ENCODE measurements at places on chromosomes 16 and 17. TPM values are rescaled to one million over a fixed set of nuclear protein-coding genes. Genes with fewer than 3 reads are reported as not detected.

- no peak for DNase-seq
Measured at GRCh38 chr17:75475144-75475835, 18.9 kb downstream of the TMEM94 start.

DNA sequence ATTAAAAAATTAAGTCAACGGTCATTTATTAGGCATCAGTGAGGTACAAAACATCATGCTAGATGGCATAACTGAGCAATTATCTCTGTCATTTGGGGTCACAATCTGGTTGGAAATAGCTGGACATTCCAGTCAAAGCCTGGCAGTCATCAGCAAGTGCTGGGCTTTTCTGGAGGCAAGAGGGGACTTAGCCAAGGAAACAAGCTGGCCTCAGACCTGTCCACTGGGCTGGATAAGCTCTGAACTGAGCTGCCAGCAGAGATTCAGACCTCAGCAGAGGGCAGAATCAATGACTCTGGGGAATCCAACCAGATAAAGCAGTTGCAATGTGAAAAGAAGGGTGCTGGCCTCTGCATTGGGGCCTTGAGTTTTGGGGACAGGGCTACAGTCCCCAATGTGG is 161.9 kb upstream of the NOL11 start:
- no peak for DNase-seq

GRCh38 chr16:59090541-59090940 is 356.4 kb upstream of the GOT2 start:
- no peak for DNase-seq

GRCh38 chr16:85413691-85414663 is 199.1 kb upstream of the GSE1 start:
- DNase-seq: no peak

- no peak for DNase-seq
Measured at GRCh38 chr16:11784038-11784369, 13.1 kb downstream of the ZC3H7A start.

DNA sequence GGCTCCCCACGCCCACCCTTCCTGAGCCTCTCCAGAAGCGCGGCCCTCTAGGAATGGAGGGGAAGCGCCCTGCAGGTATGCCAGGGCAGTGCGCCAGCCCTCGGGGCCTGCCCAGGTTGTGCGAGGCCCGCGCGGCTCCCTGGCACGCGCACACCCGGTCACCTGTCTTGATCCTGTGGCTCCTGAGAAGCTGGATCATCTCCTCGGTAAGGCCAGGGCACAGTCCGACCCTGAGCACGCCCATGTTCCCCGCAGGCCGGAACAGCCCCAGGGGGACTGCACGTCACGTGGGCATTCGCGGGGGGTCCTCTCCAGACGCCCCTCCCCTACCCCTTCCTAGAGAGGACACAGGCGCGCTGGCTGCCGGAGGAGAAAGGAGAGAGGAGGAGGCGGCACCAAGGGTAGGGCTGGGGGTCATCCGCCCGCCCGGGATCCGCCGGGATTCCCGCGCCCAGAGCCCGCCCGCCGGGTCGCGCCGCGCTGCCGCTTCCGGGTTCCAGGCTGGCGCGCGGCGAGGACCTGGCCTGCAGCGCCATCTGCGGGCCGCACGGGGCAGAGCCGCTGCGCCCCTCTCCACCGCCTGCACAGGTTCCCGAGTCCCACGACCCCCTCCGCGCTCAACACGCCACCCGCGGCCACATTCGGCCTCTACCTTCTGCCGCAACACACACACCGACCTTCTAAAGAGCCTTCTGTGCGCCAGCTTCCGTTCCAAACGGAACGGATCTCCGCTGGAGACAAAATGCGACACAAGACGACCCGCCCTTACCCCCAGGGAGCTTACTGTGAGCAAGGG is at the start of gene RAD51D:
TSS of gene RAD51D (minus strand) at position 491 of the 796 bp plus-strand sequence. CDS start at position 244, 247 bp downstream.
- DNase-seq: peak; percentile 58

DNA sequence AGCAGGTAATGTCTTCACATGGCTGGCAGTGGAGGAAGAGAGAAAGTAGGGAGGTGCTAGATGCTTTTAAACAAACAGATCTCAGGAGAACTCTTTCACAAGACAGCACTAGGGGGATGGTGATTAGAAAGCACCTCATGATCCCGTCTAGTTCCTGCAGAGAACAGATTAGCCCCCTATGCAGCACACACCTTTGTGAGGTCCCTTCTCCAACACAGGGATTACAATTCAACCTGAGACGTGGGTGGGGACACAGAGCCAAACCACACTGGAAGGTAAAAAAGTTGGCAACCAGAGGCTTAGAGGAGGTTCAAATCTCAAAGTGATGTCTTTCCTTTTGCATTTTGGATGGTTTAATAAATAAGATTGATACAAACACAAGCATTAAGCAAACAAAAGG is 394.7 kb downstream of the WWOX start:
- DNase-seq: no peak

DNA sequence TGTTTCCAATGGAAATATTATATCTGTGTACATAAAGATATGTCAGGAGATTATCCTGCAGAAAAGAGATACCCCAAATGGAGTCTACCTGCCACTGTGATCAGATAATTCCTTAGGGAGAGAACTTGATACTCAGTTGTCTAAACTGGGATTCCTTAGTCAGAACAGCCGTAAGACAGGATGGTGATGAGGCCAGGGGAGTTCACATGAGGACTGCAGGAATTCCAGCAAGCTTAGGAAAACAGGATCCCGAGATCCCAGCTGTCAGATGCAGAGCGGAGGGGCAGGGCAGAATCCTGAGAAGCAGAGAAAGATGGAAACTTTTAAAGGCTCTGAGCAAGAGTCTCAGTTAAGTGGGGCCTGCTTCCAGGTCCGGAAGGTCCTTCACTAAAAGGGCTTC is 4.7 kb downstream of the KRABD2 start:
- no peak for DNase-seq

DNA sequence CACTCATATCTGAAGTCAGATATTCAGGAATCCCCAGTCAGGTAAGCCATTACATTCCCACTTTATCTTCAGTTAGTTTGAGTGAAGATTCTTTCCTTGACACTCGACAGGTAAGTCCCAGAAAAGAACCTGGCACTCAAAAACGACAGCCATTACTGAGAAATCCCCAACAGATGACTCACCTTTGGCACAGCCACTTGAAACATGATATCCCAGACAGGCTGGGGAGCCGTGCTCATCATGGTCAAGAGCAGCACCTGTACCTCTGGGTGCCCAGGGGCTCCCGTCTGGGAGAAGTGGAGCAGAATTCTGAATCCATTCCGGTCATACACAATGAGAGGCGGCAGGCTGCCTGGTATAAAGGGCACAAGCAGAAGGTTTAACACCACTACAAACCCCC is 16.8 kb upstream of the COG7 start:
- DNase-seq: no peak

- DNase-seq: no peak
Measured at GRCh38 chr16:19859603-19860002, 25.0 kb downstream of the GPRC5B start.

DNA sequence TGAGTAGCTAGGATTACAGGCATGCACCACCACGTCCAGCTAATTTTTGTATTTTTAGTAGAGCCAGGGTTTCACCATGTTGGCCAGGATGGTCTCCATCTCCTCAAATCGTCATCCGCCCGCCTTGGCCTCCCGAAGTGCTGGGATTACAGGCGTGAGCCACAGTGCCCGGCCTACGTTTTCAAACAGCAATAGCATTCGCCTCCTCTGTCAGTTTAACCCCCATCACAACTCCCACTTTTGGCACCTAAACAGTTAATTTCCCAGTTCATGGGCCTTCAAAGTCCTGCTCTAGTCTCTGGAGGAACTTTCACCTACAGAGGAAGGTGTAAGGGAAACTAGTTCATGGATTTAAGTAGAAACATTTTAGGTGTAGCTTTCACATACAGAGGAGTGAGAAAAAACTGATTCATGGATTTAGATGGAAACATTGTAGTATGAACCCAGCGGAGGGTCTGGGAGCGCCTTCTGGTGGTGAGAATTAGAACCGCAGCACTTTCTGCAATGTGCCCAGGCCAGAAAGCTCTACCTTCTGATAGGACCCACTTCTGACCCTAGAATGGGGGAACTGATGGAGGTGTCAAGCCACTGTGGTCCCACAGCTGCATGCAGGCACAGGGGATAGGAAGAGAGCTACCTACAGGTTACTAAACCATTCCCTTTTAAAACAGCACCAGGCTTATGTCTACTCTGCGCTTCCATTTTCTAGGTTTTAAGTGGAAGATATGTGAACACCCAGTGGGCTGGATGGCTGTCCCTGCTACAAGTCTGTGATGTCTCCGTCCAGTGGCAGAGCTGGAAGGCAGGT is 12.0 kb upstream of the MEOX1 start:
- peak; percentile 72 for DNase-seq

GRCh38 chr17:57674894-57675293 is 70.2 kb downstream of the CCDC182 start:
- no peak for DNase-seq

DNA sequence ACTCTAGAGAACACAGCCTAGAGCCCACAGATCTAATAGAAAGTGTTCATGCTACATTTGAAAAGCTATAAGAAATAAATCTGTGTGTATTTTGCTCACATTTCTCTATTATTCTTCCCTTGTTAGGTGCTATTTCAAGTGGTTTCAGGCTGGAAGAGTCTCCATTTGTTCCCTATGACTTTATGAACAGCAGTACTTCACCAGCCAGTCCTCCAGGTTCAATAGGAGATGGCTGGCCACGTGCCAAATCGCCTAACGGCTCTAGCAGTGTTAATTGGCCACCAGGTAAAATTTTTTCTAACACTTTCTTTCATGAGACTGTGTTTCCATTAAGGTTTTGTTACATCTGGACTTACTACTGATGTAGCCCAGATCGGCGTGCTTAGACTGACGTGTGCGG is 30.7 kb upstream of the SLC5A11 start:
- DNase-seq: no peak

- no peak for DNase-seq
Measured at GRCh38 chr16:69201291-69201690, 14.3 kb downstream of the SNTB2 start.

DNA sequence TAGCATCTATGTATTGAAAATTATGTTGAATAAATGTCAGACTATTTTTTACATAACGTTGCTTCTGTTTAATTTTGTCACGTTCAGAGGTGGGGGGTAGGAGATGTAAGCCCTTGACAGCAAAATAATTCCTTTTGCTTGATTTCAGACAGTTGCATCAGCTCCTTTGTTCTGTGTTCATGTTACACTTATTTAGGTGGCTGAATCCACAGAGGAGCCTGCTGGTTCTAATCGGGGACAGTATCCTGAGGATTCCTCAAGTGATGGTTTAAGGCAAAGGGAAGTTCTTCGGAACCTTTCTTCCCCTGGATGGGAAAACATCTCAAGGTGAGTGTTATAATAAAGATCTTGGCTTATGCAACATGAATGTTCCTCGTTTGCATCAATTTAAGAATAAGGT is 4.5 kb downstream of the HERPUD1 start:
- DNase-seq: no peak

DNA sequence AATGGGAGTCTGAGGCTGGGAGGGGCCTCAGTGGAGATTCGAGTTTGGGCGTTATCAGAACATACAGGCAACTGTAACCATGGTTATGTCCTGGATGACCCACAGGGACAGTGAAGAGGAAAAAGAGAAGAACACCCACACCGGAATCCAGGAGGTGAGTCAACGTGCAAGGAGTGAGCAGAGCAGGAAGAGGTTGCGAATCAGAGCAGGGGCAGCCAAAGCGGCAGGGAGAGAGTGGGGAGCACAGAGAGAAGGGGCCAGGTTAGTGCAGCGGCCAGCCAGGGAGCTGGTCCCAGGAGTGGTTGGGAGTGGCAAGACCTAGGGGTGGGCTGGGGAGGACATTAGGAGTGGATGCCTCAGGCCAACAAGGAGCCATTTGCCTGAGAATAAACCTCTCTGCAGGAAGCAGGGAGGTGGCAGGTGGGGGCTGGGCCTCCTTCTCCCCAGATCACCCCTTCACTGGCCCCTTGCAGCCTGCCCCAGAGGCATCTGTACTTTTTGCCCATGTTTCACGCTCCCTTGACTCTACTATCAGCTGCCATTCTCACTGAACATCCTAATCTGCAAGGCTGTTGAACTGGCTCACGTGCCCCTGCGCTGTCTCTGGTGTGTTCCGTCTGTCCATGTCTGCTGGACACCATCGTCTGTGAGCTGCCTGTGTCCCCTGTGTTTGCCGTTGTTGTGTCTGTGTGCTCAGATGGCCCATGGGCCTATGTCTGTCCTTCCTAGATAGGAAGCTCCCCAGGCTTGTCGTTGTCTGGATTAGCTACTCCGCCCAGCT is 5.1 kb downstream of the KRT13 start:
- no peak for DNase-seq

GRCh38 chr16:66188917-66189725 is 177.4 kb upstream of the CDH5 start:
- peak; percentile 27 for DNase-seq

DNA sequence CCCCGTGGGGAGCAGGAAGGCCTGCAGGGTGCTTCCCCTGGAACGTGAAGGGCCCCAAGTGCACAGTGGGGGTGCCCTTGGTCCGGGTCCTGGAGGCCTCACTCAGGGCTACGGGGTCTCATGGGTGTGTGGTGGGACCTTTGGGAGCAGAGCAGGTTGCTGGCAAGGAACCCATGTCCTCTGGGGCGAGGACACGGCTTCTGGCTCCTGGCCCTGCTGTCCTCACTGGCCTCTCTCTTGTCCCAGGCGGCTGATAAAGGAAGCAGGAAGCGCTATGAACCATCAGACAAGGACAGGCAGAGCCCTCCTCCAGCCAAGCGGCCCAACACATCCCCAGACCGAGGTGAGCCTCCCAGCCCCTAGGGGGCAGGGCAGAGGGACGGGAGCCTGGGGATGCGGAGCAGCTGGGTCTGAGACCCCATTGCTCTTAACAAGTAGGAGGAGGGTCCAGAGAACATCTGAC is 9.8 kb upstream of the IL17C start:
- no peak for DNase-seq

DNA sequence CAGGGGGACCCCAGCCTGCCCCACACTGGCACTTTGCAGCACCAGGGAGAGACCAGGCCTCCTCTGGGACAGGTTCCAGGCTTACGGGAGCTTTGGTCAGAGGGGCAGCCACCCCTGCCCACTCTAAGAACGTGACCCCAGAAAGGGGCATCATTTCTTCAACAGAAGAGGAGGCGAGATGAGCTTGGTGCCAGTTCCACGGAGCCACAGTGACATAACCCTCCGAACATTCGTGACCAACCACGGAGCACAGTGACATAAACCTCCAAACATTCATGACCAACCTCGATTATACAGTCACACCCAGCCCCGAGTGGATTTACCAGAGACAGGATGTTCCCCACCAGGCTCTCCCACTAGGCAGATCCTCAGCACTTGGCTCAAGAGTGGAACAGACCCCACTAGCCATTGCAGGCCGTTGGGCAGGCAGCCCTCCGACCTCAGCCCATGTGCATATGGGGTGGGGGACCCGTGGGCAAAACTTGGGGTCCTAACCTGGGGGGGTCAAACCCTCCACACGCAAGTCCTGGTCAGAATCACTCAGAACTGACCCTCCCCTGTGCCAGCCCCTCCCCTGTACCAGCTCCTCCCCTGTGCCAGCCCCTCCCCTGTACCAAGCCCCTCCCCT is 112.9 kb downstream of the METRNL start:
- DNase-seq: peak; percentile 84

The SLC16A11 gene
- total RNA-seq: not detected

The DNAI2 gene
- 0.60 TPM for total RNA-seq

The CARD14 gene
- 0.22 TPM for total RNA-seq

The STRADA gene
- total RNA-seq: 44.7 TPM

The DPEP1 gene
- total RNA-seq: 0.60 TPM

The C1QTNF8 gene
- not detected for total RNA-seq

The PRAC1 gene
- not detected for total RNA-seq

The MYH1 gene
- total RNA-seq: not detected

The LPO gene
- total RNA-seq: not detected

The CACNG3 gene
- total RNA-seq: not detected

Data from tibial nerve (tissue), 4 donors.